ENCODE measurements at places on chromosomes 5 and 9.

GRCh38 chr5:138216799-138217198 is 3.7 kb upstream of the CDC23 start:
- DNase-seq = no peak

DNA sequence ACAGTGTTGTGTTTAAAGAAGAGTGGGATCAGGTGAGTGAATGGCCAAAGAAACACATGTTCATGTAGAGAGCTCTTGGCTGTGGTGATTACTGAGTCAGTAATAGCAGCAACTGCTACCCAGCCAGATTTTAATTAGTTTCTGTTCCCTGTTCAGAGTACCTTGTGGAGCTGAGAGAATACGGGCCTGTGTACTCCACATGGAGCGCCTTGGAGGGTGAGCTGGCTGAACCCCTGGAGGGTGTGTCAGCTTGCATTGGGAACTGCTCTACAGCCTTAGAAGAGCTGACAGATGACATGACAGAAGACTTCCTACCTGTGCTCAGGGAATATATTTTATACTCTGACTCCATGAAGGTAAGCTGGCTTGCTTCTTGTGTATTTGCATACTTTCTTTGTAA is 52.3 kb downstream of the SLC46A2 start:
- DNase-seq = no peak

DNA sequence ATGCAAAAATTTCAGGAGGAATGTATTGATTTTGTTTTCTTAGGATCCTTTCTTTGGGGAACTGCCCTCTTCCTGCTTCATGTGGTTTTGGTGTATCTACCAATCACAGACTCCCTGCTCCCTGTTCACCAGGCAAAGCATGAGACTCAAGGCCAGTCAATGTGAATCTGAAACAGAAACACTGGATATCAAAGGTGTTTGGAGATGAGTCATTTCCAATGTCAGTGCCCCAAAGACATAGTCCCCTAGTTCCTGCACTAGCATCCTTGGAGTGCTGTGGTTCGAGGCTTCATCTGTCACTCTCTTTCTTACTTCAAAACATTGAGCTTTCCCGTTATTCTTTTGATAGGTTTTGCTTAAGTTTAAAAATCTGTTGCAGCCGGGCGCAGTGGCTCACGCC is 8.1 kb downstream of the PPP3R2 start:
- DNase-seq = no peak

DNA sequence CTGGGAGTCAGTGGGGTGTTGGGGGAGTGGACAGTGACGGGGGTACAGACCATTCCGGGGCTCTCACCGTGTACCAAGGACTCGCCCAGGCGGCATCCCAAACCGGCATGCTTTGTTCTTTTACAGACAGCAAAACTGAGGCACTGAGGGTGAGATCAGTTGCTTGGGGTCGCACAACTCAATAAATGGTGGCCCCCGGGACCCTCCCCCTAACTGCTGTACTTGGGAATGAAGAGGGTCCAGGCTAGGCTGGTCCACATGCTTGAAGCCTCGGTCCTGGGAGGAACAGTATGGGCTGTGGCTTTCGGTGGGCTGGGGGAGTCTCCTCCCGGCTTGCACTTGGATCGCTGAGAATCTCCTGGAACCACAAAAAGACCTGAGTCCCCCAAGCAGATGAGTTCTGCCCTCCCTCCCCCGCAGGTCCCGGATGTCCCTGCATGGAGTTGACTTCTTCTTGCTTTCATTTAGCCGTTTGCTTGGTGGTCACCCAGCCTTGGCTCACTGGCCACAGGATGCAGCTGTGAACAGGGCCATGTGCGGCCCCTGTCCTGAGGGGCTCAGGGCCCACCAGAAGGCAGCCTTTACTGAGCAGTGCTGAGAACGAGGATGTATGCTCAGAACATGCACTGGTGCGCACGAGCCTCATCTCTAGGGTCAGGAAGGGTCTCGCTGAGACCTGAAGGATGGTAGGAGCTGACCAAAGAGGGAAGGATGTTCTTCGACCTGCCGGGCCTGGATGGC is 4.2 kb downstream of the LAMC3 start:
- no peak for DNase-seq

- DNase-seq = no peak
These were observed 210.1 kb downstream of the CDH9 start for GRCh38 chr5:26828294-26828693.

DNA sequence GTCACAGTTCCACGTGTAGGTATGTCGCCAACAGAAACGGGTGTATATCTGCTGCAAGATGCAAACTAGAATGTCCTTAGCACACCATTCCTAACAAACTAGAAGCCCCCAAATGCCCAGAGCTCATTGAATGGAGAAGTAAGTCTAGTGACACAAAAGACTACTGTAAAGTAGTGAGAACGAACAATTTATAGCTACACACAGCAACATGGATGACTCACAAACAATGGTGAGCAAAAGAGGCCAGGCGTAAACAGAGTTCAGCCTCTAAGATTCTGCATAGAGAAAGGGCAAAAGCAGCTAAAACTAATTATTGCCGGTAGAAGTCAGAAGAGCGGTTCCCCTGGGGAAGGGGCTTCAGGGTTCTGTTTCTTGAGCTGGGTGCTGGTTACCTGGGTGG is 74.7 kb downstream of the AMBP start:
- no peak for DNase-seq

- no peak for DNase-seq
These were observed 38.9 kb downstream of the MFAP3 start for GRCh38 chr5:154077696-154078095.

GRCh38 chr5:143059976-143060765 is 290.0 kb downstream of the ARHGAP26 start:
- DNase-seq = no peak

DNA sequence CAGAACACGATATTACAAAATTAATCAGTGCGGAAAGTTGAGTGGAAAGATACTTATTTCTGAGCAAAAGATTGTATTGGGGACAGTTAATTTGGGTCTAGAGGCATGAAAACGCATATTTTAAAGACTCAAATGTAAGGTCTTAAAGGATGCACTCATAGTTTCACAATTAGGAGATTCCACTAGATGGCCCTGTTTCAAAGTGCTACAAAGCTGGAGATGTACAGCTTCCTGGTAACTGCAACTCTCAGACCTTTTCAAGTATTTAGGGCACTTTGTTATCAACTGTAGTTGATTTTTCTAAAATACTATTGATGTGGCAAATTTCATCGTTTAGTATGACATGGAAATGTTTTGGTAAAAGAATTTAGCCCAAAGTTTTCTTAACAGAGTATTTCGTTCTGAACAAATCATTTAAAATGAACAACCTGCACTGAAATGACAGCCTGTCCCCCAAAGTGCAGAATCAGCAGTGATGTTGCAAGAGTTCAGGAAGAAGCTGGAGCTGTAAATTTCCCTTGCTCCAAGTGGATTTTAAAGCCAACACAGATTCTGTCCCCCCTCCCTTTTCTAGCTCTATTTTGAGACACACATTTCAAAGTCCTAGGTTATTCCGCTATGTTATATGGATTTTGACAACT is 16.2 kb upstream of the NDUFB6 start:
- DNase-seq = no peak

GRCh38 chr5:142852416-142853198 is 82.4 kb downstream of the ARHGAP26 start:
- no peak for DNase-seq

DNA sequence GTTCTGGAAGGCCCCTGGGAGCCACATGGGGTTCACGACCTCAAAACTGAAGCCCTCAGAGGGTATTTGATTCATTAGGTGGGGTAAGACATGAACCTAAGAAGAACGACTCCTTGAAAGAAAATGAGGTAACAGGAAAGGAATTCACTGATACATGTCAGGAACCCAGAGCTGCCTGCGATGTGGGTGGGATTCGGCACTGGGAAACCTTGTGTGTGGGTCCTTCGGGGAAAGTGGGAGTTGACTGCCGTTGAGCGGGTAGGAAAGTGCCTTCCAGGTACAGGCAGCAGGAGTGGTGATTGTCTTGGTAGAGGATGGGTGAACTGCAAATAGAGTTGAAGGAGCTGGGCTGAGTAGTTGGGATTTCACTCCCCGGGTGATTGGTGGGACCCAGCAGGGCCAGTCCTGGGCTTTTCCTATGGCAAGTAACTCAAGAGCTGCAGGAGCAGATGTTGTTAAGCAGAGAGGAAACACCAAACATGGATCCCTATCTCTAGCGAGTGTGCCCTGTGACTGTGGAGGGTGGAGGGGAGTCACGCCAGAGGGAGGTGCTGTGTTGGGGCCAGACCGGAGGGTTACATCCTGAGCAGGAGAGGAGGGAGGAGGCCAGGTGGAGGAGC is 30.8 kb downstream of the ANKRD33B start:
- DNase-seq = no peak

GRCh38 chr5:178235588-178235974 is 3.0 kb upstream of the PHYKPL start:
- no peak for DNase-seq

GRCh38 chr5:176658007-176658599 is 10.8 kb downstream of the TSPAN17 start:
- DNase-seq = peak; percentile 52

GRCh38 chr5:31581498-31582099 is 49.5 kb downstream of the C5orf22 start:
- no peak for DNase-seq

DNA sequence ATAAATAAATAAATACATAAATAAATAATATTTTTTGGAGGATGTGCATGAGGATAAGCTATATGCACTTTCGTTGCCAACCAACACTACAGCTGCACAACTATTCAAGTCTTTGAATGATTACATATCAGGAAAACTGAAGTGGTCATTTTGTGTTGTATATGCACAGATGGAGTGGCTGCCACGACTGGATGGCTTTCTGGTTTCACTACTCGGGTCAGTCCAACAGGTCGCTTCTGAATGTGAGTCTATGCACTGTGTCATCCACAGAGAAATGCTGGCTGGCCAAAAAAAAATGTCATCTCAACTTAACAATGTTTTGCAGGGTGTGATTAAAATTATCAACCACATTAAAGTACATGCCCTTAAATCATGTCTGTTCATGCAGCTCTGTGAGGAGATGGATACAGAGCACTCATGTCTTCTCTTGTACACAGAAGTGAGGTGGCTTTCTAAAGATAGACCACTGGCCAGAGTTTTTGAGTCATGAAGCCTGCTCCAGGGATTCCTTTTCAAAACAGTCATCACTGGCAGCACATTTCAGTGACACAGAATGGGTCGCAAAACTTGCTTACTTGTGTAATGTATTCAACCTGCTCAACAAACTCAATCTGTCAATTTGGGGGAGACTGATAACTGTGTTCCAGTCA is 589.8 kb upstream of the CYLC2 start:
- DNase-seq = no peak

DNA sequence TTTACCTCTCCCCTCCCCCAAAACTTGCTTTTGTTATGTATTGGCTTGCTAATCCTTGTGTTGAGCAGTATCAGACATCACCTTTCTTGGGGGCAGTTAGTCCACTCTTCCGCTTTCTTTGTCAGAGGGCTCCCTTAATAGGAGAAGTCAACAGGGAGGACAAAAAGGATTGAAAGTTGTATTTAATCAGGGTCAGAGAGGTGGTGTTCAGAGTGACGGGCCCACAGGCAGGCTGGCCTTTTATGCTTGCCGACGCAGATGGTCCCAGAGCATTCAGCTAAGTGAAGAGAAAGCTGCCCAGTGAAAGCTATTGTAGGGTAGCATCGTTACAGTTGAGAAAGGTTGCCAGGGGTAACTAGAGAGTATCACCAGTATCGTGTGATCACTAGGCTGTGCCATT is 131.1 kb downstream of the ZCCHC7 start:
- DNase-seq = no peak
